IMR-90 (cell line): ENCODE measurements at places on chromosomes 3 and 15. TPM values are rescaled to one million over a fixed set of nuclear protein-coding genes. Genes with fewer than 3 reads are reported as not detected.

DNA sequence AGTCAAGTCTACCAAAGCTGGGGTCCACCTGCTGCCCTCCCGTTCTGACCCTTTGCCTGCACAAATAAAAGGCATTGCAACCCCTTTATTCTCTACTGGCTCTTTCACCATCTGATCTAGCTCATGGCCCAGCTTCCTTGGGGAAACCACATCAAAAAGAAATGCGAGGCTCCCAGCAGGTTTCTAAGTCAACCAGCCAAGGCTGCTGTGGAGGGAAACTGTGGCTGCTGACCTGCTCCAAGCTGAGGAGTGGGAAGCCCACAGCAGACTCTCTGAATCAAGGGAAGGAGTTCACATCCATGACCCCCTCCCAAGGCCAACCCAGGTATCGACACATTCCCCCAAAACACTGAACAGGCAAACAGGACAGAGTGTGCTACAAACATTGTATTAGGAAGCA is 25.2 kb upstream of the SLCO2A1 start:
- no peak for DNase-seq

GRCh38 chr3:14452740-14453710 is 50.6 kb downstream of the SLC6A6 start:
- DNase-seq: peak; percentile 98

DNA sequence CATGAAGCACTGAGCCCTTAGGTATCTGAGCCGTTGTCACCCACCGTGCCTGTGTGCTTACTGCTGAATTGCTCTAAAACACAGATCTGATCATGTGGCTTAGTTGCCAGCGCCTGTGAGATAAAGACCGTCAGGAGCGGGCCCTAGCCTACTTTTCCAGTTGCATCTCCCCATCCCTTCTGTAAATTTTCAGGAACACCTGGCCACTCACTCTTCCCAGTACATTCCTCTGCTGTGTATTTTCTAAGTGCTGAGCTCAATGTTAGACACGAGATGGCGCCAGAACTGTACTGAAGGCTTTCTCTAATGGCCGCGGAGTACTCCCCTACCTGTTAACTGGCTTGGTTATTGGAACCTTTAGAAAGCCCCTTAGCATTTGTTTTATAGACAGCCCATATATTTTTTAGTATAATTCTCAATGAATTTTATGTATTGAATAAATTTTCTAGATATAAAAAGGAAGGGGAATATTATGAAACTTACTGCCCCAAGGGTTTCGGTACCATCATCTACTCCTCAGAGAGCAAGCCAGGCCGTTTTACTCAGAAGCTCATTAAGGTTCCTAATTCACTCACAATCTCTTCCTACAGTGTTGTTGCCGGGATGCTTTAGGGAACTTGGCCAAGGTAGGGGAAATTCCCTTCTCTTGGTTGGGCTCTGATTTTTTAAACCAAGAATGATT is 16.7 kb upstream of the WNT7A start:
- peak; percentile 54 for DNase-seq

- peak; percentile 12 for DNase-seq
These were observed 710 bp downstream of the MECOM start for GRCh38 chr3:169662843-169663160.

DNA sequence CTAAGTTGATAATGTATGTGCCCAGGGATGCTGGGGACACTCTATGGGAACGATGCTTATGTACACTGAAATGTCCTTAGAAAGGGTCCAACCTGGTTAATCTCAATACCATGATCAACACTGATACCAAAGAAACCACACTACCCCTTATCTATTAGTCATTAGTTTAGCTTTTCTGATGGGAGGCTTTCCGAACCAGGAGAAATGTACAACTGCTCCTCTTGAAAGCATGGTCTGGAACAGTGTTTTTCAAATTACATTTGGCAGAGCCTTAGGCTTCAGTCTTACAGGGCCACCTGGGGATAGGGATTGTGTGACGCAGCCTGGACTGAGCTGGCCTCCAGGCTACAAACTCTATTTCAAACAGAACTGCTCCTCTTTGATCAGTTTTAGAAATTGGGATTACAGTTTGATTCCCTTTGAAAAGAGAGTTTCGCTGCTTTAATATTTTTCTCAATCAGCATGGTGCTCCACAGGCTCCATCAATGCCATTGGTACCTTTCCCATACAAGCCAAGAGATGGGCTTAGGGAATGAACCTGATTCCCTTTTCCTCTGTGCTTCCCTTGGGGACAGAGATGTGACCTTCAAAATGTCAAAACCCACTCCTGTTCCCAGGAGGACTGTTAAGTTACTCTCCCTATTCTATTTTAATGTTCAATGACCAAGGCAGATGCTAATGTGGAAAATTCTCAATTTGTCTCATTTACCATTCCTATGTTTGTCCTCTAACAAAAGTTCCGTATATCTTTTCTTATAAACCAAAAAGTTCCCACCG is 296.0 kb upstream of the ADAMTS9 start:
- no peak for DNase-seq

PAK6 gene
- total RNA-seq: not detected in 2 replicates

- no peak for DNase-seq
These were observed 30.1 kb downstream of the SH3GL3 start for GRCh38 chr15:83477172-83477807.

RARRES1 gene
- 0.90 and 1.9 TPM in 2 replicates for total RNA-seq

DNA sequence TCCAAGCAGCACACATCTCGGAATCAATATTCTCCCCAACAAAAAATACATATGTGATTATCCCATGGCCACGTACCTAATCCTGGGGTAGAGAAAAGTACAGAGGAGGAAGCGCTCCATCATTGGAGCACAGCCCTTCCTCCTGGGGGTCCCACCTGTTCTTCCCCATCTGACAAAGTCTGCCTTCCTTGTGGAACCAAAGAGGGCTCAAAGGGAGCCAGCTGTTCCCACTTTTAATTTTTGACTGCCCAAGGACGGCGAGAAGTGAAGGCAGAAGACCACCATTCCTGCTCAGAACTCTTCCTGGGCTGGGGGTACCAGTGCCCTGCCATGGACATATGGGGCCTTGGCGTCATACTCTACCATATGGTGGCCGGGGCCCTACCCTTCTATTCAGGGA is 14.1 kb upstream of the FANCD2 start:
- DNase-seq: no peak

DNA sequence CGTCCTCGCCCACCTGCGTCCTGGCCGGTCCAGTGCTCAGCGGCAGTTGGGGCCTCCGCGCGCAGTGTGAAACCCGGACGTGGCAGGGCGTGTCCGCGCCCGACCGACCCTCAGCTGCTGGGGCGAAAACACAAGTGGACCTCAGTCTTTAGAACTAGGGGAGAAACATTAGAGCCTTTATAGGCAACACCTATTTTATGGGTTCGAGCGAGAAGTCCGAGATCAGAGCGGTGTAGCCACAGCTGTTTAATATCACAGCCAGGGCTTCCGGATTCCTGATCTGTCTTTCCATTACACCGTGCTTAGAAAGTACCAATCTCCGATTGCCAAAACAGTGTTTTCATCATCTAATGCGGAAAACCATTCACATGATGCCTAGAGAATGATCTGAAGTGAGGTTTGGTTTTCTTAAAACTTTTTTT is 506 bp downstream of the RAD51 start:
- DNase-seq: peak; percentile 11

CAPN3 gene
- total RNA-seq: under 0.01 and 1.4 TPM in 2 replicates

COL6A5 gene
- not detected in 2 replicates for total RNA-seq

DNA sequence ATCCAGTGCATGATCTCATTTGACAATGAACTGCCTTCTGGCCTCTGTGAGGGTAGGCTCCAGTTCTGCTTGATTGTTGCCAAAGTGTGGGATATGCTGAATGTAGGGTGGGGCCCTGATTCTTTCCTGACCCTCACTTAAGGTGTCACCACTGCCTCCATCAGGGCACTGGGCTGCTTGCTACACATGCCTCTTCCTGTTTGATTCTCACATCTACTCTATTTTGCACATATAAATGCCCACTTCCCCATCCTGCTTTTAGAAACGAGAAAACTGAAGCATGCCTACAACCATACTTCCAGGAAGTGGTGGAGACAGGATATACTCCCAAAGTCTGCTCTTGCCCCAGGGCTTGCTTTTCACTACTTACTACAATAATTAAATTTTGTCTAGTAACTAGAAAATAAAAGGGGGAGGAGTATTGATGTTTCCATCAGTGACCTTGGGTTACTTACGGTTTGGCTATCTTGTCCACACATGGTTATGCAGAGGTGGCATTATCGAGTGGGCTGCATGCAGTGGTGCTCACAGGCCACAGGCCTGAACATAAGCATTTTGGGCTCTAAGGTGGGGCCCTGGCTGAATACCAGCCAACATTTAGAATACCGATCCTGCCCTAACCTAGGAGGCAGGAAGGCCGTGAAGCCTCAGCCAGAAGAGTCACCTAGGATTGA is 6.7 kb downstream of the ZDHHC3 start:
- no peak for DNase-seq

- DNase-seq: peak; percentile 28
These were observed 97.2 kb upstream of the FLNB start for GRCh38 chr3:57910990-57911389.

SI gene
- not detected in 2 replicates for total RNA-seq

DNA sequence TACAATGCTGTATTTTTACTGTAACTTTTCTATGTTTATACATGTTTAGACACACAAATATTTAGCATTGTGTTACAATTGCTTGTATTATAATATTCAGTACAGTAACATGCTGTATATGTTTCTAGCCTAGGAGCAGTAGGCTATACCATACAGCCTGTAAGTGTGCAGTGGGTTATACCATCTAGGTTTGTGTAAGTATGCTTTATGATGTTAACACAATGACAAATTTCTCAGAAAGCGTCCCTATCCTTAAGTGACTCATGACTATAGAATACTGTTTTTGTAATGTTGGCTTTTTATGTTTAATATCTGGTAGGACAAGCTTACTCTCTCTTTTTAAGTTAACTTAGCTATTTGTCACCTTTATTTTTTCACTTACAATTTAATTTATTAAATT is 127.5 kb upstream of the THRB start:
- DNase-seq: no peak

DNA sequence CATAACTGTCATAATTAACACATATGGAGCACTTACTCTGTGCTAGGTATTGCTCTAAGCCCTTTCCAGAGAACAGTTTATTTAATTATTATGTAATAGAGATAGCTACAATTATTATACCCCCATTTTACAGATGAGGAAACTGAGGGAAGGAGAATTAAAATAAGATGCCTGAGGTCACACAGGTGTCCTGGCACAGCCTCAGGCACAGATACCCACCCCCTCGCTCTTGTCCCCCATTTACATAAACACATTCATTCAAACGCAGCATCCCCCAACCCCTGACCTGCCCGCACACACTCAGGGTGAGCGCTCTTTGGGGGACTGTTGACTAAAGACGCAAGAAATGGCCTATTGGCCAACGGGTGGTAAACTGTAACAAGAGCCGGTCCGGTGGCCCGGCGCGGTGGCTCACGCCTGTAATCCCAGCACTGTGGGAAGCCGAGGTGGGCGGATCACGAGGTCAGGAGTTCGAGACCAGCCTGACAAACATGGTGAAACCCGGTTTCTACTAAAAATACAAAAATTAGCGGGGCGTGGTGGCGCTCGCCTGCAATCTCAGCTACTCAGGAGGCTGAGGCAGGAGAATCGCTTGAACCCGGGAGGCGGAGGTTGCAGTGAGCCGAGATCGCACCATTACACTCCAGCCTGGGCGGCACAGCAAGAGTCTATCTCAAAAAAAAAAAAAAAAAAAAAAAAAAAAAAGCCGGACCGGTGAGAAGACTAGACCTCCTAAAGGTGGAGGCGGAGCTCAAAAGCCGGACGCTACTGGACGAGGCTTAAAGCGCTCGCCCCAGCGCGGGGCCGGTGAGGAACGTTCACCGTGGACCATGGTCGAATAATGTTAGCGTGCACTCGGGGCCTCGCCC is 1.9 kb upstream of the ISL2 start:
- no peak for DNase-seq

SCN10A gene
- not detected in 2 replicates for total RNA-seq

SLC22A14 gene
- total RNA-seq: under 0.01 TPM in 1 of 2 replicates, not detected in the other

- DNase-seq: no peak
These were observed 499 bp downstream of the ALDH1A2 start for GRCh38 chr15:58064980-58065444.

- no peak for DNase-seq
These were observed 86.9 kb downstream of the C3orf80 start for GRCh38 chr3:160312014-160312624.

- peak; percentile 68 for DNase-seq
These were observed 18.0 kb upstream of the DNAJC13 start for GRCh38 chr3:132399054-132399929.

DNA sequence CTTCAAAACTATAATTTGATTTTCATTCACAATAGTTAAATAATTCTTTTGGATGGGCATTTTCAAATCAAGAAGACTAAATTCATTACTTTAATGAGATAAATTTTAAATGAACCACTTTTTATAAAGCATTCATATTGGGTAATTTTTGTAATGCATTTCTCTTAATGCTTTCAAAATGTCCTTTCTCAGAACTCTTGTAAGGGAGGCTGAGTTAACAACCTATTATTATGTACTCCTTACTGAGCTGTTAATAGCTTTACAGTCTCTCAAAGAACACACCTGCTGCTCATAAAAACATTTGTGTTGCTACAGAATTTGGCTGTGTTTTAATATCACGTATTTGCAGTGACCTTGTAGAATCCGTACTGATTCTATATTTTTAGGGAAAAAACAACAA is 334.0 kb upstream of the ARL6 start:
- DNase-seq: no peak

DNA sequence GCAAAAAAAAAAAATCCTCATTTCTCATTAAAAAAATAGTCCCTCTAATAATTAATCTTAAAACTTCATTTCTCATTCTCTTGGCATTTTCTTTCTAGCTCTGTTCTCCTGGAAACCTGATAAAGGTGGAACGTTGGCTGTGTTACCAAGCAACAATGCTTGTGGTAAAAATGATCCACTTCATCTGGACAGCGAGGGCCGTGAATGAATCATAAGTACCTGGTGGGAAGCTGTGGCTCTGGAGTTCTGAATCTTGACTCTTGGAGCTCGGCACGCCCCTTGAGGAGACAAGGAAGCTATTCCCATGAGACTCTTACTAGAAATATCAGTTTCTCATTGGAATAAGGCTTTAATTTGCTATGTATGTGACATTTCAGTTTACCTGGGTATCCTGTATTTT is 32.5 kb downstream of the BCL2L10 start:
- no peak for DNase-seq

DNA sequence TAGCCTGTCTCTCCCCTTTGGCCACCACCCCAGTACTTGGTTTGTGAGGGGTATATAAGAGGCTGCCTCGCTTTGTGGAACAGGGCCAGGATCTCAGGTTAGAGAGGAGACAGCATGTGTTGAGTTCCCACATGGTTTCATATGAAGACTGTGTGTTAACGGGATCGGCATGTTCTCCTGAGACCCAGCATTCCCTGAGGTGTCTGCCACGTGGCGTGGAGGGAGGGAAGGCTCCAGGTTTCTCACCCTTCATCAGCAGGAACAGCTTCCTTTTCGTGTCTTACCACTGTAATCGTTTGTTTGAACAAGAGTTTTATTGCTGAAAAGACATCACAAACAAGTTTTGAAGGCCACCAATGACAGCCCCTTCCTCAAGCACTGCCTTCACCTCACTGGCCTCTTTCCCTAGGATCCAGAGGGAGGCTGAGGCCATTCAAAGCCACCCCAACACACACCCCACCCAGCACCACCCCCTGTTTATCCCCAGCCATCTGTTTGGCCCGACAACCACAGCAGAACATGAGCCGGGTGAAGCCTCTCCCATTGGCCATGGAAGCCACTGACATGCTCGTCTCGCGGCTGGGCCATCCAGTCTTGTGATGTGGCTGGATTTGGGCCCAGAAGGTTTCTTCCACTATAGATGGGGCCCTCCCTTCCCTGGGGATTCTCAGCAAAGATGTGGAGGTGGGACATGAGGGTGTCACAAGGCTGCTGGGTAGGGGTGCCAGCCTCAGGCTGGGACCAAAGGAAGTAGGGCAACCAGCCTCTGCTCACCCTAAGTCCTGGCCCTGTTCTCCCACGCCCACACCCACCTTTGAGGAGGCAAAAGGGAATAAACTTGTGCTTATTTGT is 10.0 kb downstream of the BHLHE40 start:
- DNase-seq: peak; percentile 51
